Right hindlimb (tissue), 1 donor: ENCODE measurements at places on chromosomes 12 and 14.

DNA sequence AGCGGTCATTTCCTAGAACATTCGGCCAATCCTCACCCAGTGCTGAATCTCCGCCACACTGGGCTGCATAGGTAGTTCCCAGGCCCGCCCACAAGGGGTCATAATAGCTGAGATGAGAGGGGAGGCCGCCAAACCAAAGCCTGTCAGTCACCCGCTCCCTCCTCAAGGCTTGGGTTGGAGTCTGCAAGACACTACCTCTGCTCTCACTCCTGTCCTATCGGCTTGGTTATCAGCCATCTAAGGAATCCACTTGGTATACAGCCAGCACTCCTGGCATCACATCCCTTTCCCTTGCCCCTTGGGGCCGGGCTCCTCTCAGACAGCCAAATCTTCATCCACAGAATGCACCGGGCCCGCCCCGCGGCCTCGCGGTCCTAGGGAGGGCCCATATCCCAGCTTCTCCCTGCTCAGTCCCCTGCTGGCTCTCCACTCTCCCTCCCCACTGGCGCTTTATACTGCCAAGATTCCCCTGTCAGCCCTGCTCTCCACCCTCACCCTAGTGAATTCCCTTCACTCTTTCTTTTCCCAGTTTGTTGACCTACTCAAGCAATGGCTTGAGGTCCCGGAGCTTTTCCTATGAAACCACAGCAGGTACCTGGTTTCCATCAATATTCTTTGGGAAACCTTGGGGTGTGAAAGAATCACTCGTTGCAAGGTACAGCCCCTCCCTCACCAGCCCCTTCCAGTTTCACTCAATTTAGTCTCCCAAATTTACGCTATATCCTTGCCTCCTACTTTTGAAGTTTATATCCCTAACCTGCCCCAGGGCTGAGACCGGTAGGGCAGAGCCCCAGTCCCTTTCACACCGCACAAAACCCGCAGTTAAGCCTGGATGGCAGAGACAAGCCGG, 1.4 kb downstream of the IFFO1 start:
- DNase-seq = peak; percentile 83

DNA sequence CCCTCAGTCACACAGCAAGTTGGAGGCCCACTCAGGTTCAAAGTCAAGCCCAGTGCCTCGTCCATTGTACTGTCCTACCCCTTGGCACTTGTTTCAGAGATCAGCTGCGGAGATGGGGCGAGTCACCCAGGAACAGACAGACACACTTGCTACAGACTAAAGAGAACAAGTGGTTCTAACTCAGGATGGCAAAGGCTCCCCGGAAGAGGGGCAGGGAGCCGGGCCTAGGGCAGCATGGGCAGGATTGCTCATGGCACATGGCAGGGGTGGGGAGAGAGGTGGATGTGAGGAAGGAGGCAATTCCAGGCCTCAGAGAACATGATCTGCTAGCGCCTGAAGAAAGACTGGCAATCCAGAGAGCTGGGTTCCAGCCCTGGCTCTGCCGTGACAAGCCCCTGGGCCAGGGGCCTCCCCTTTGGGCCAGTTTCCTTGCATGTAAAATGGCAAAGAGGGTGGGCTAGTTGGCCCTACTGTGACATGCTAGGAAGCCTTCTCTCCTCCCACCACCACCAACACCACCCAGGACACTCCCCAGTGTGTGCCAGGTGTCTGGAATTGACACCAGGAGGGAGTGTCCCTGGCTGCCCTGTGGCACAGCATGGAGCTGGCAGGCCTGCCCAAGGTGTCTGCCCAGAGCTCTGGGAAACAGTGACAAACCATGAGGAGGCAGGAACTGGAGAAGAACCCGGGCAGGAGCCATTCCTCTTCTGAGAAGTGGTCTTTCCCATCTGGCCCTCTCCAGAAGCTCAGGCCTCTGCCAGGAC, 24.0 kb upstream of the IRF2BPL start:
- peak; percentile 34 for DNase-seq

DNA sequence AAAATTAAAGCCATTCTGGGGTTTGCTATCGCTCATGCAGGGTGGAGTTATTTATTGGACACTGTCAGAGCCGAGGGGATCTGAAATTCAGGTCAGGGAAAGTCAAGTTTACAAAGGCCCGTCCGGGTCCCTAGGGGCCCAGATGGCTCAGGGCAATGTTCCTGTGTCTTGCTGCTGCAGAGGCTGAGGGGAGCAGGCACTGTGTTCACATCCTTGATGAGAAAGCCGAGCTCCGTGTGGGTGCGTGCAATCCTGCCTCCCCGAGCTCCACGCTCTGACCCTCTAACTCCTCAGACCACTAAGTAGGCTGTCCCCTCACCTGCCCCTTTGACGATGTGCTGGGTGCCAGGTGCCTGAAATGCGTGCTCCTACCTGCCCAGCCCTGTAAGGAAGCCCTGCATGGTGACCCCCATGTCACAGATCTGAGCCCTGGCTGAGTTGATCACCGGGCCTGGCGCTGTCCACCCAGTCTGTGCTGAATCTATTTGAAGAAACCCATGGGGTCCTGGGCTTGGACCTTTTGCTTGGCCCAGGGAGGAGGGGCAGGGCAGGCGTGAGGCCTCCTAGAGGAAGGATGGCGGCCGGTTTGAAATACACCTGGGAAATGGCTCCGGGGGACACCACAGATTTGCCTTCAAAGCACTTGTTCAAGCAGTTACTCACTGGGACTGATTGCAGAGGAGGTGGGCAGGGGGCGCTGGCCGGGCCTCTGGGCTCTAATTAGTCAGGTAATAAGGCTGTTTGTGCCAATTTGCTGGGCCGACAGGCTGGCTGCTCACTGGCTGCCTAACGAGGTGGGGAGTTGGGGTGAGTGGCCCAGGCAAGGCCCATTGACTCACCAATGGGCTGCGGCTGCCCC, 204.3 kb downstream of the KIF26A start:
- DNase-seq = no peak

GRCh38 chr12:88092771-88093170, 49.1 kb downstream of the CEP290 start:
- no peak for DNase-seq

GRCh38 chr14:28671425-28671824, 95.2 kb upstream of the FOXG1 start:
- DNase-seq = no peak

DNA sequence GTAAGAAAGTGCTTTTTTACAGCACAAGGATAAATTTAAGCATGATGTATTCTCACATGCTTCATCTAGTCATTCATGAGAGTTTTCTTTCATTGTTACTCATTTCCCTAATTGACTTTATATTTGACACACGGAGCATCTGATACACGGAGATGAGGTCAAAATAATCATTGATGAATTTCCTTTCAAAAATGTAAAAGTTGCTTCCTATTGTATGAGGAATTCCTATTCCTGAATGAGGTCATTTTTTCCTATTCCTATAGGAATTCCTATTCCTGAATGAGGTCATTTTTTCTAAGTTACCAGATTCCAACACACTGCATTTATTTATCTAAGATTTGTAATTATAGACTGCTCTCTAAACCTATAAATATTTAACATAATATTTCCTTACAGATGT, 316.7 kb upstream of the KITLG start:
- DNase-seq = no peak

- no peak for DNase-seq
Observed at GRCh38 chr12:53963434-53964314, 9.0 kb downstream of the HOXC12 start.

GRCh38 chr12:124474709-124475108, 92.7 kb downstream of the NCOR2 start:
- DNase-seq = peak; percentile 84

GRCh38 chr14:22737052-22737451, 29.4 kb upstream of the OXA1L start:
- DNase-seq = no peak

GRCh38 chr12:122951406-122951805, 14.9 kb downstream of the ABCB9 start:
- no peak for DNase-seq
